ENCODE measurements at places on chromosomes 1 and 21.
A peak's percentile ranks its signal among the peaks of the same experiment; 100 is the strongest.

- DNase-seq = no peak
These were observed 984.6 kb downstream of the ADGRL2 start for GRCh38 chr1:82785268-82785790.

DNA sequence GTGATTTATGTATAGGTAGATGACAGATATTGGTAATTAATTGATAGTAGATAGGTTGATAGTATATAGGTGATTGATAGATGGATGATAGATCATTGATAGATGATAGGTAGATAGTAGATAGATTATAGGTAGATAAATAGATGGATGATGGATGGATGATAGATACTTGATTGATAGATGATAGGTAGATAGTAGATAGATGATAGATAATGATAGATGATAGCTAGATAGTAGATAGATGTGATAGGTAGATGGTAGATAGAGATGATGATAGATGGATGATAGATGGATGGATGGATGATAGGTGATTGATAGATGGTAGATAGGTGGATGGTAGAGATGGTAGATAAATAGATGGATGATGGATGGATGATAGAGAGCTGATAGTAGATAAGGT is 62.0 kb upstream of the SAMD11 start:
- DNase-seq = no peak

- no peak for DNase-seq
These were observed 71.0 kb upstream of the GNG4 start for GRCh38 chr1:235720544-235720943.

DNA sequence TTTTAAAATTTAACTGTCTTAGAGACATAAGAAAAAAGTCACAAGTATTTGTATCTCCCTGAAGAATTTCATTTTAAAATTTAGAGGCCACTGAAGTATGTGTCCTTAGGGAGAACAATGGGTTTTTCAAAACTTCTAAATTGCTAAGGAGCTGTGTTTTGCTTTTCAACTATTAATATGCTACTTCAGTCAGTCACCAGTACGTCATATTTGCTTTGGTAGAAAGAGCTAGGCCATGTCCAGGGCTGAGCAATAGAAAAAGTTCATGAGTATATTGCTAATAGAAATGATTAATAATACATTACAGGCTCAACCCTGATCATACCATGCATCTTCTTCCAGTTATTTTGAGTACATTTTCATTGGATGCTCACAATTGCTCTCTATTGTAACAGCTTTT is 1.7 kb upstream of the SGIP1 start:
- DNase-seq = no peak

- no peak for DNase-seq
These were observed 15.8 kb upstream of the REG4 start for GRCh38 chr1:119827010-119827409.

- DNase-seq = no peak
These were observed 125.4 kb downstream of the ZZZ3 start for GRCh38 chr1:77557053-77557452.

DNA sequence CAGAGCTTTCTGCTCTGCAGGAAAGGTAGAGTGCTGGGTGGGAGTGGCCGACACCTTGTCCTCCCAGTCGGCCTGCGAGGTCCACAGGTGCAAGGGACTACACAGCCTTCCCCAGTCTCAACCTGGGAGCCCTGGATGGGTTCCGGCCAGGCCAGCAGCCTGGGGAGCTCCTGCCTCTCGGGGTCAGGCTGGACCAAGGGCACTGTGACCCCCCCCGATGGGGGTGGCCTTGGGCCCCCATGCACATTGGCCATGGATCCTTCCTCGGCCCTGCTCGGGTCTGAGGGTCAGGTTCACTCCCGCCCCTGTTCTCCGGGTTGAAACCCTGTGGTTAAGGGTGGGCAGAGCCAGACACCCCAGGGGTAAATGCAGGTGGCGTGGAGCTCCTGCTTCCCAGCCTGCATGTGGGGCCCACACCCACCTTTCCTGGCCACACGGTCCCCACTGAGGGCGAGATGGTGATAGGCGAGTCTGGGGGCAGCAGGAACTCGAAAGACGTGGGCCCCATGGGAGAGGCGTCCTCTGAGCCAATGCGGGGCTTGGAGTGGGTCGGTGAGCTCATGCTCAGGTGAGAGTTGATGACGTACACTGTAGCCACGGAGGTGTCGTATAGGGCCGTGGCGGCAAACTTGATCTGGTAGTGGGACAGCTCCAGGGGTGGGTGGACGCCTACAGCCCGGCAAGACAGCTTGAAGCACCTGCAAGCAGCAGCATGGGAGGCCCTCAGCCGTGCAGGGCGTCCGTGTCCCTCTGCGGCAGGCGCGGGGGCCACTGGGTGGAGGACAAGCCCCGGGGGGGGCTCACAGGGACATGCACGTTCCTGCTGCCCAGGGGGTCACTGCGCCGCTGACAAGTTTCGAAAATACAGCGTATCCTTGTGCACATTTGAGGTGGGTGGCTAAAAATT is 10.8 kb upstream of the TMEM52 start:
- no peak for DNase-seq

DNA sequence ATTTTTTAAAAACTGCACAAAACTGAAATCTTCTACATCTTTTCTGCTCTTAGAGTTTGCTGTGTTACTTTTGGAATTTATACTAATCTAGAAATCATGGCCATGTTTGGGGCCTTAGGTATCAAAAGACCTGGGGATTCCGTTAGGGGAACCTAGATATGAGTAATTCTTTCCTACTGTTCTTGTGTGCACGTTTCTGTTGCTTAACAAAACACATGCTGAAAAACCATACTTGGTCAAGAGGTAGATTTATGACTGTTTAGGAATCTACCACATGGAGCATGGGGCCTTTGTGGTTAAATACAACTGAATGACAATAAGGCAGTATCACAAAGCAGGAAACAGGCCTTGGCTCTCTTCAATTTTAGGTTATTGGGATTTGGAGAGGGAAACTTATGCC is 291.9 kb upstream of the USP25 start:
- no peak for DNase-seq

- peak; percentile 84 for DNase-seq
These were observed at the start of gene KDF1 for GRCh38 chr1:26959722-26960624. KDF1 (minus strand) TSS chr1:26960468; CDS start chr1:26952380, 8,088 bp downstream.

GRCh38 chr1:107649023-107649422 is 316.0 kb downstream of the VAV3 start:
- DNase-seq = no peak

- DNase-seq = peak; percentile 48
These were observed 877 bp downstream of the IRF2BP2 start for GRCh38 chr1:234608911-234609690.

DNA sequence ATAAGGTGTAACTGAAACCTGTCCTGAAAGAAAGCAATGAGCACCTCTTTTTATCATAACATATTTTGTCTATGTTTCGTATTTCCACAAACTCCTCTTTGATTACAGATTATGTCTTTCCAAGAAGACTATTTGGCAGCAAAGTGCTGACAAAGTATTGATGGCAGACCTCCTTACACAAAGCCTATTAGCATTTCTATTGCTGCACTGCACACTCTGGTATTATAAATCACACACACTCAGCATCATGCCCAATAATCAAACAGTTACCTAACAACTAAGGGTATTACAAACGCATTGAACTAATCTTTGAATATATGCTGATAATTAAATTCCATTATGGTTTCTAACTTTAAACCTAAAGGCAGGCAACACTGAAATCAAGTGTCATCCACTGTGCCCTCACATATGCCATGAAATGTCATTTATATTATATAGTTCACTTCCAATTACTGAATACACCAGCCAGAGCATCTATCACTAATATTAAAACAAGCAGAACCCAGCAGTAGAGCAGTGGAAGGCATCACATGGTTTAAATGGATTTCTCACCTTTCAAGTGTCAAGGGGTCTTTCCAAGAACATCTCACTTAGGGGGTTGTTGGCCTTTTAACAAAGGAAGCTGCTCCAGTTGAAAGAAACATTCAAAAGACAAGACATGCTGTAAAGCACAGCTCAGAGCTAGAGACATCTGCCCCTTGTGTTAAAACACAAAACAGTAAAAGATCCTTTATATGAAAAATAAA is 239.1 kb downstream of the RERE start:
- DNase-seq = no peak

DNA sequence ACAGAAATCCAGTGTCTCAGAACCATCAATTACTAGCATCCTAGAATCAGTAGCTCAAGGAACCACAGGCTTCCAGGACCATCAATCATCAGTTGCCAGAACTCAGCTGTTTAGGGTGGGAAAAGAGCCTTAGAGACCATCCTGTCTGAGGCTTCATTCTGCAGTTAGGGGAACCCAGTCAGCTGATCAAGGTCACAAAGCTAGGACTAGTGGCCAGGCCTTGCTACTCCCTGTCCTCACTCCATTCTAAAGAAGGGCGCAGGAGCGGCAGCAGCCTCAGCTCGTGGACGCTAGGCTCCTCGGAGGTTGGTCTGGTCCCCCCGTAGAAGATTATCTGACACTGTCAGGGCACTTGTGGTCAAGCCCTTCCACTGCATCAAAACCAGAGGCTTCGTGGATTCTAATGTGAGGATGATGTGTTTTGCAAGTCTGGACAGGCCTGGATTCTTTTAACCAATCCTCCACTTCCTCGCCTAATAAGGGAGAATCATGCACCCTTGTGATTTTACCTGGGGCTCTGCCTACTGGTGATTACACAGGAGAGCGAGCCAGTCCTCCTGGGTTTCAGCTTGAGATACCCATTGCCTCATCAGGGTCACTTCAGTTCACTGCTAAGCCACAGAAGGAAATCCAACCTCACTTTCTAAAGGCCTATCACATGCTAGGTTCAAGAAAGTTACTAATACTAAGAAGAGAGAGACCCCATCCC is 41.7 kb upstream of the IFFO2 start:
- no peak for DNase-seq

- no peak for DNase-seq
These were observed 90.4 kb downstream of the HS2ST1 start for GRCh38 chr1:87004857-87005256.

GRCh38 chr1:1356166-1356795 is 2.1 kb downstream of the MXRA8 start:
- no peak for DNase-seq

DNA sequence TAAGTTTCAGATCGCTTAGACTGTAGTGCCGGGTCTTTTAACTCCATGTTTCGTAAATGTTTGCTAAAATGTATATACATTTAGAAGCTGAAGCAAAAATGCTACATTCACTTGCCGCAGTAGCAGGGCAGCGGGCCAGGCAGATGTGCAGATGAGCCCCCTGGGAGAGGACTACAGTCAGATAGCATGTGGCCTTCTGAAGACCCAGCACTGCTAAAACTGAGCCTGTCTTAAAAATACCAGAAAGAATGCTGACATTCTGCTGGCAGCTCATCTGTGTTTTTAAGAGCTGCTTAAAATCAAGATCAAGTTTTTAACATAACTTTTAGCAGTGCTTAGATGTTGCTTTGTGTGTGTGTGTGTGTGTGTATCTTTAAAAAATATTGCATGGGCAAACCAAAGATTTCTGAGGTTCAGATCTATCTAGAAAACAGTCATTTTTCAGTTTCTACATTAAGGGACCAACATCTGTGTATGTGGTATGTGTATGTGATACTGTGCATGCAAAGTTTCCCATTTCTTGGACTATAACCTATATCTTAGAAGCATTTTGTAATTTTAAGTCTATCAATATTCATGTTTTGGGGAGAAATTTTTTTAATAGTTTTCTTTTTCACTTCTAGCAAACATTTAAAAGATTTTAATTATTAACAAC is 31.7 kb downstream of the CHRM3 start:
- no peak for DNase-seq

DNA sequence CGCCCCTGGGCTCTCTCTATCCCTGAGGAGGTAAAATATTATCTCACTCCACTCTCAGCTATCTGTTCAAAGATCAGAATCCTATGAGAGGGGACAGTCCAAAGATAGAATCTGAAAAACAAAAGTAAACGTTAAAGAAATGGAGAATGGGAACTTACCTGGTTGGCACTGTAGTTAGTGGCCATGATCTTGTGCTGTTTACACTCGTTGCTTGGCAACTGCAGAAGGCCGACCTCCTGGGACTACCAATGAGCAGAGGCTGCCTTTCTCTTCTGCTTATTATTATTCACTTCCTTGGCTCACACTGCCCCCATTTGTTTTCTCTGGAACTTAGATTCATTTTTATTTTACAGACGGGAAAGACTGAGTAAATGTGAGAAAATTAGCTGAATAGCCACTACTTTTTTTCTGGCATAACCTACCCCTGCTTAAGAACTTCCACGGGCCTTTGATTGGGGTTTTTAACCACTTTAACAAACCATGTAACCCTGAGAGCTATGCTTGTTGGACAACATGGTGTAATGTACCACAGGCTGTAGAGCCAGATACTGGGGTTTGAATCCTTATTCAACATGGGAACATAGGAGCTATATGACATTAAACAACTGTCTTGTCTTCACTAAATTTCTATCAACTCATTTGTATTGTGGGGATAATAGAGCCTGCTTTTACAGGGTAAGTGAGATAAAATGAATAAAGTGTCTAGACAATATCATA is at the start of gene CFAP126:
TSS of gene CFAP126 (minus strand) at position 193 of the 717 bp plus-strand sequence. CDS start at position 185, 8 bp downstream.
- peak; percentile 90 for DNase-seq

GRCh38 chr1:166383635-166384346 is 217.0 kb upstream of the FAM78B start:
- DNase-seq = no peak

DNA sequence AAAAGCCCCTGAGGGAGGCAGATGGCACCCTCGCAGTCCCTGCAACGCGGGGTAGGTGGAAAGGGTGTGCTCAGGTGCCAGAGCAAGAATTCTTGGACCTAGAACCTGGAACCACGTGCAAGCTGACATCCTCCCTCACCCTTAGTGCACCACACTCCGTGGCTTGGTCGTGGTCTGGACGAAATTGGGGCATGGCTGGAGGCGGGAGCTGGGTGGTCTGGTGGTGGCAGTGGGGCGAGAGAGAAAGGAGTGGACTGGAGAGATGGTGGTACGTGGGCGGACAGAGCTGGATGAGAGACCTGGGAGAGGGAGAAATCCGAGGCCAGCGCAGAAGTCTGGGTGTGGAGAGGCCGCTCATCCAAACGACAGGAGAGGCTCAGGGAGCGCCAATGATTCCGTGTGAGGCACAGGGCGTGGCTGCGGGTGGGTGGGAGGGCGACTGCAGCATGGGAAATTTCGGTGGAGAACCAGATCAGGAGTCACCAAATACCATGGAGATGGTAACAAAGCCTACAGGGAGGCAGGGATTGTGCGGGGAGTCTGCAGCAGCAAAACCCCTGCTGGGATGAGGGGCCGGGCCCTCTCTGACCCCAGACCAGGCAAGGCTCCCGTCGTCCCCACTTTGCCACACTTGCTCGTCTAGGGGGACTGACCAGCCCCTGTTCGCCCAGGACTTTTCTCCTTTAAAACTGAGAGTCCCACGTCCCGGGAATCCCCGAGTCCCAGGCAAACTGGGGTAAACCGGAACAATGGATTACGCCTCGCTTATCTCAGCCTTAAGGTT is 31.9 kb downstream of the CDCP2 start:
- no peak for DNase-seq

DNA sequence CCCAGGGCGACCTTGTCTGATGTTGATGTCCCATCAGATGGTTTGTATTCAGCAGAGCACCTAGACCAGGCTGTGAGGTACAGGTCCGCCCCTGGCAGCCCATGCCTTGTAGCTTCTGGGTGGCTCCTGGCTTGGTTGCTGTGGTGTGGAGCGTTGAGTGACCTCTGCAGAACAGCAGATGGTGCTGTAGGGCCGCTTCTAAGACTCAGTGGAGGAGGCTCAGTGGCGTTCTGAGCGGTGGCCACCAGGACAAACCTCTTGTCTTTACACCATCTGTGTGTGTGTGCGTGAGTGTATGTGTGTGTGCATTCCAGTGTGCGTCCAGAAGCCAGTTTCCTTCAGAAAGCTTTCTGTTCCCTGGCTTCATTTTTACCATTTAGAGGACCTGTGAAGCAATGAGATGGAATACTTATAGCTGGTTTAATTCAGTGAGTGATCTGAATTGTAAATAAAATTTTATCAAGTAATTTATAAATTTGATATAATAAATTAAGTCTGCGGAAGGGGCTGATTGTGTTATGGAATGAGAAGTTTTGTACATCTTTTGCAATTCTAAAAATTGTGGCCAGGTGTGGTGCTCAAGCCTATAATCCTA is 66.1 kb downstream of the ADARB1 start:
- peak; percentile 52 for DNase-seq

All from NCI-H2081 (cell line).